ENCODE measurements at places on chromosomes 13 and 19.

DNA sequence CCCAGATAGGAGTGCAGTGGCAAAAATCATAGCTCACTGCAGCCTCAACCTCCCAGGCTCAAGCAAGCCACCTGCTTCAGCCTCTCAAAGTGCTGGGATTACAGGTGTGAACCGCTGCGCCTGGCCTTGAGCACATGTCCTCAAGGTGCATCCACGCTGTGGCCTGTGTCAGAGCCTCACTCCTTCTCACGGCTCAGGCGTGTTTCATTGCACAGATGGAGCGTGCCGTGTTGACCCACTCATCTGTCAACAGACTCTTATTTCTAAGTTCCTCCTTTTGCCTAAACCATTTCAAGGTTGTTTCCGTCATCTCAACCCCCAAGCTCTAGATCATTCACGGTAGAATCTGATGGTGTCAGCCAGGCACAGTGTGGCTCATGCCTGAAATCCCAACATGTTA, 28.2 kb downstream of the ATP8B3 start:
- DNase-seq = no peak

DNA sequence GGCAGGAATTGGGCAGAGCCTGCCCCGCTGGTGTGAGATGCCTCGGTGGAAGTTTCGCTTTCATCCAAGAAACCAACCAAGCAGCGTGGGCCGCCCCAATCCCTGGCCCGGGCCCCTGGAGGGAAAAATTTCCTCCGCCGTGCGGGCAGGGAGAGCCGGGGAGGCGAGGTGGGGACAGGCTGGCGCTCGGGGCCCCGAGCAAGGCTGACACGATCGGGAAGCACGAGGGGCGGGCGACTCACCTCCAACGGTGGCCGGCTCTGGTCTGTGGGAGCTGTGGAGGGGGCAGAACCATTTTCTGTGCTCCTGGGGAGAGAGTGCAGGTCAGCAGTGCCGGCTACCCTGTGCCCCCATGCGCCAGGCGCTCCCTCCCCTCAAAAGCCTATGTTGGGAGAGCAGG, 11.0 kb downstream of the RNF126 start:
- no peak for DNase-seq

- DNase-seq = no peak
Observed at GRCh38 chr19:2494084-2494446, 18.1 kb downstream of the GADD45B start.

- no peak for DNase-seq
Observed at GRCh38 chr19:56158170-56158757, 17.2 kb downstream of the ZNF444 start.

GRCh38 chr13:35393886-35394285, 82.6 kb downstream of the MAB21L1 start:
- DNase-seq = no peak

DNA sequence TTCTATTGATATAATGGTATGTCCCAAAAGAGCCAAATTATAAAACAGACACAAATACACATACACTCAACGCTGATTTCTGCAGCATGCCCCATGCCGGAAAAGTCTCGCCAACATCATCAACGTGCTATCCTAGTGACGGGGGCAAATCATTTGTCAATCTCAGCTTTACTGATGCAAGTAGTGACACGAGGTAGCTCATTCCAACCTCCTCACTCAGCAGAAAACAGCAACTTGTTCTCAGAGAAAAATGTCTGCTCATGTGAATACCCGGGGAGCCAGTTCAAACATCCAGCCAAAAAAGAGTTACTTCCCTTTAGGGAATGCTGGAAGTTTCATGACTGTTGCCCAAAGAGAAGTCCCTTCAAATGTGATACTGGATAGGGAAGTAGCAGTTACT, 46.3 kb downstream of the SOX21 start:
- no peak for DNase-seq

DNA sequence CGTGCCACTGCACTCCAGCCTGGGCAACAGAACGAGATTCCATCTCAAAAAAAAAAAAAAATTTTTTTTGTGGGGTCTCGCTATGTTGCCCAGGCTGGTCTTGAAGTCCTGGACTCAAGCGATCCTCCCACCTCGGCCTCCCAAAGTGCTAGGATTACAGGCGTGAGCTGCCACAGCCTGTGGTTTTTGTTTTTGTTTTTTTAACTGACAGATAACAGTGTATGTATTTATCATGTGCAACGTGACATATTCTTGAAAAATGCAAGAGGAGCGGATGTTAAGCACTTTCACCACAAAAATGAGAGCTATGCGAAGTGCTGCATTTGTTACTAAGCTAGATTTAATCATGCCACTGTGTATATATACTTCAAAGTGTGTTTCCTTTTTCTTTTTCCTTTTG, 49.0 kb downstream of the ARHGEF18 start:
- no peak for DNase-seq

DNA sequence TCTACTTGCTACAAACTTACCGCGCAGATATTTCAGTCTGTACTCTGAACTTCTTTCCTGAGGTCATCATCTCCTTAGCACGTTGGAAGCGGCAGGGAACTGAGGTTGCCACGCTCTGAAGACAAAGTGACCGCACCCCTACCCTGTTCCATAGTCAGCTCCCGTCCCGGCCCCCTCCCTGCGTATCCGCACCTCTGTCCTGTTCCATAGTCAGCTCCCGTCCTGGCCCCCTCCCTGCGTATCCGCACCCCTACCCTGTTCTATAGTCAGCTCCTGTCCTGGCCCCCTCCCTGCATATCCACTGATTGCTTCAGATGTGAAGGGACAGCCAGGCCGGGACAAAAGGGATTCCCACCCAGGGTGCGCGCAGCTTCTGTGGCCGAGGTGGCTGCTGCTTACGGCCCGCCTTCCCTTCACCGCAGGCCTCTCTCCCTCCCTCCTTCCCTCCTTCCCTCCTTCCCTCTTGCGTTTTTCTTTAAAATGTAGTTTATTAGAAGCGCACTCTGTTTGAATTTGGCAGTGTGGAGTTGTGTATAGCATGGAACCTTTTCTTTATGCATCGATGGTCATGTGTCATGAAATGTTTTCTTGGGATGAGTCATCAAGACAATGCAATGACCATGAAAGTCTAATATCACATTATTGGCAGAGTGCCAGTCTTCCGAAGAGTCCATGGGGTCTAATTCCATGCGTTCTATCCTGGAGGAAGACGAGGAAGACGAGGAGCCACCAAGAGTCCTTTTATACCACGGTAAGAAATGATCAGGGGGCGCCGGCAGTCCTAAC, 21.9 kb upstream of the NDUFS7 start:
- DNase-seq = no peak

DNA sequence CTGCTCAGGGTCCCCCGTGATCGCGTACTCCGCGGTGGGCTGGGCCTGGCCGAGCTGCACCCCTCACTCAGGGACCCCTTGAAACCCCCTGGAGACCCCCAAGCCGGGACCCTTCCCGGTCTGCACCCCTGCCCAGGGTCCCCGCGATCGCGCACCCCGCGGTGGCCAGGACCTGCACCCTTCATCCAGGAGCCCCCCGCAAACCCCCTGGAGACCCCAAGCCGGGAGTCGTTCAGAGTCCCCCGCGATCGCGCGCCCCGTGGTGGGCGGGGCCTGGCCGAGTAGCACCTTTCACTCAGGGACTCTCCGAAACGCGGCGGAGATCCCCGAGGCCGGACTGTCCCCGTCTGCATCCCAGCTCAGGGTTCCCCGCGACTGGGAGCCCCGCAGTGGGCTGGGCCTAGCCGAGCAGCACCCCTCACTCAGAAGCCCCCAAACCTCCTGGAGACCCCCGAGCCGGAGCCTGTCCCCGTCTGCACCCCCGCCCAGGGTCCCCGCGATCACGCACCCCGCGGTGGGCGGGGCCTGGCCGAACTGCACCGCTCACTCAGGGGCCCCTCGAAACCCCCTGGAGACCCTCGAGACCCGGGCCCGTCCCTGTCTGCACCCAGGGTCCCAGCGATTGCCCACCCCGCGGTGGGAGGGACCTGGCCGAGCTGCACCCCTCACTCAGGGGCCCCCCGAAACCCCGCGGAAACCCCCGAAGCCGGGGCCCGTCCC, 748 bp downstream of the LMNB2 start:
- DNase-seq = no peak

DNA sequence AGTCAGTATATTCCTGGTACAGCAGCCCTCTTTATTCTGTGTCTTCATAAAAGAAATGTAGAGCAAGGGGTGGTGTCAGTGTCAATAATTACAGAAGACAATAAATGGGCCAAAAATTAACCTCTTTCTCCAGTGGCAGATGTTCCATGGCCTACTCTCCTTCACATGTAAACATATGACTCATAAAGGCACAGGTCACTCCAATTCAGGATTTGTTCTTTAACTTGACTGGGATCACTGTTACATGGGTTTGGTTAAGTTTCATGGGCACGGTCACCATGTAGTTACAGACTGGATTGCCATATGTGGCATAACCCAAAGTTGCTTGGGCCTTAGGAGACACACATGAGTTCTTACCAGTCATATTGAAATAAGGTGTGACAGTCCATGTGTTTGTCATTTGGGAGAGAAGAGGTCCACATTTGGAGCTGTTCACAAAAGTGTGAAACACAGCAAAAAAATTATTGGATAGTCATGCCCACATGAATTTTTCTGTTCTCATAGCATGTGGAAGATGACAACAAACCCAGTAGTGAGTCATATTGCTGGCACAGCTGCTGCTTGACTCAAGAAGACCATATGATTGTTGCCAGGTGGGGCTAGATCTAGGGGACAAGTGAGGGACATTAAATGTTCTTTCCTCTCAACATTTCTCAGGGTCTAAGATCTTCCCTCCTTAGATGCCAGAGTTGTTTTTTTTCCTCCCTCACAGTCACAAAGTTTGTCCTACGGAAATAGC, 68.1 kb upstream of the HTR2A start:
- no peak for DNase-seq

DNA sequence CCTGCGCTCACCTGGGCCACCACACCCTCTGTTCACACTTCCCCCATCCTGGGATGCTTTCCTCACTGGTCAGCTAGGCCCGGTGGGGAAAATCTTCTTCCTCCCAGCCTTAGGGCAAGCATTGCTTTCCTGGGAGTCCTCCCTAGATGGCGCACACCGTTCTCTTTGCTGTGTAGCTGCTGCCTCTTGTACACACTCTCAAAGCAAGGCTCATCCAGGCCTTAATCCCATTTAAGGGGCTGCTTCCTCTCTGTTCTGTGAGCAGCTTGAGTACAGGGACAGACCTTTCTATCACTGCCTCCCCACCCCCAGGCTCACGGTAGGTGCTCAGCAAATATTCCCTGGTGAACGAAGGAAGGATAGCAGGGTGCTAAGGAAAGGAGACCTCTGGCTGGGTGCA, 11.1 kb downstream of the SLC7A10 start:
- no peak for DNase-seq

GRCh38 chr13:34933349-34933748, 8.7 kb upstream of the NBEA start:
- DNase-seq = no peak

DNA sequence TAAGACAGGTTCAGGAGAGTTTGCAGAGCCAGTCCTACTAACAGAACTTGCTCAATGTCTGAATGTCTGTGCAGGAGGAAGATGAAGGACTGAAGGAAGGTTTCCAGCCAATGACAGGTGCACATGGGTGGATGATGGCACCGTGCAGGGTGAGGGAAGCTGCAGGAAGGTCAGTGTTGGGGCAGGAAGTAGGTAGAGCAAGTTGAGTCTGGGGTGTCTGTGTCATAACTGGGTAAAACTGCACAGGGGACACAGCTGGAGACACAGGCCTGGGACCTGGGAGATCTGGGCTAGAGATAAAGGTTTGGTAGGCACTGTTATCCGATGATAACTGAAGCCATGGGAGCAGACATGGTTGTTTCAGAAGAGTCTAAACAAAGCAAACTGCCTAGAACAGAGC, 116.9 kb downstream of the USP12 start:
- DNase-seq = no peak

GRCh38 chr13:72104656-72105180, 237.7 kb upstream of the DACH1 start:
- no peak for DNase-seq

DNA sequence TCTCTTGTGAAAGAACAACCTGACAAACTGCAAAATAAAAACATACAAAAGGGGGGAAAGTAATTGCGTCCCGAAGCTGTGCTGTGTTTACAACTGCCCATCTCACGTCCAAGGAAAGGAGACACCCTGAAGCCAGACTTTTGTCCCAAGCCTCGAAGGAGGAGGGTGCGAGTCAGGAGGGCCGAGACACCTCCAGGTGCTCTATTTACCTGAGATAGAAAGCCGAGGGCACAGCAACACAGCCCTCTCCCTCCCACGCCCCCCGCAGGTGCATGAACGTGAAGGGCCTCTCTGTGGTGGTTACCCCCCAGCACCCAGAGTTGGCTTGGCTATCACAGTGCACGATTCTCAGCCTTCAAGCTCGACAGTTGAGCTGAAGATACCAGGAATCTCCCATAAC, 33.2 kb downstream of the NLRP13 start:
- no peak for DNase-seq

GRCh38 chr13:99382428-99383133, 75.4 kb upstream of the GPR183 start:
- DNase-seq = no peak

Measured in caudate nucleus (tissue), 63 donors.